ENCODE measurements at places on chromosomes 11 and 22.

- DNase-seq: peak; percentile 21
These were observed 30.3 kb upstream of the ASPHD2 start for GRCh38 chr22:26398741-26399153.

DNA sequence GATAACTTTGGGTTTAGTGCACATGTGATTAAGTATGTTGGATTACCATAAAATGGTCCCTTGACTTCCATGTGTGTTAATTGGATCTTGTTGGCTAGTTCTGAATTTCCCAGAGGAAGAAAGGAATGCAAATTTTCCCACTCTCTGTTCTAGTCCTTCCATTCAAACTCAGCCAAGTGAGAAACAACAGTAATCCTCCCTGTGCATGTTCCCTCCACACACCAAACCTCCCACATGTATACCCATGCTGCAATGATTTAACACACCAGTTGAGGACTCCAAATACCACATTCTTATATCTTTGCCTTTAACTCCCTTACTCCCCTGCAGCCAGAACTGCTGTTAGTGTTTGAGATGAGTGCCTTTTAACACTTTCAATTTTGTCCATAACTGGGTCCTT lies 1158.9 kb downstream of the DLG2 start:
- DNase-seq: no peak

DNA sequence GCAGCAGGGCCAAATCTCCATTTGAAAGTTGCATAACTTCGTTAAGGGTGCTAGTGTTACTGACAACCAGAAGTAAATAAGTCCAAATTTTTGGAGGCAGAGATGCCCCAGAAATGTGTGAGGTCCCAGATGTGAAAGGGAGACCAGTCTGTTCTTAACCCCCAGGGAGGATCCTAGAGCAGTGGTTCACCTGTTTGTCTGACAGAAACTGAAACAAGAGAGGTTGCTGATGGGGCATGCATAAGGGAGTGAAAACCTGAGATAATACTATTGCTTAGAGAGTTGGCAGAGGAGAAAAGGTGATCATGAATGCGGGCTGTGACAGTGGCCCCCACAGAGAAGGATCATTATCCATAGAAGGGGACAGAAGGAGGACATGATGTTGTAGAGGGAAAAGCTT lies 3.8 kb downstream of the CBLIF start:
- no peak for DNase-seq

- no peak for DNase-seq
These were observed 14.6 kb upstream of the CELSR1 start for GRCh38 chr22:46551996-46552395.

DNA sequence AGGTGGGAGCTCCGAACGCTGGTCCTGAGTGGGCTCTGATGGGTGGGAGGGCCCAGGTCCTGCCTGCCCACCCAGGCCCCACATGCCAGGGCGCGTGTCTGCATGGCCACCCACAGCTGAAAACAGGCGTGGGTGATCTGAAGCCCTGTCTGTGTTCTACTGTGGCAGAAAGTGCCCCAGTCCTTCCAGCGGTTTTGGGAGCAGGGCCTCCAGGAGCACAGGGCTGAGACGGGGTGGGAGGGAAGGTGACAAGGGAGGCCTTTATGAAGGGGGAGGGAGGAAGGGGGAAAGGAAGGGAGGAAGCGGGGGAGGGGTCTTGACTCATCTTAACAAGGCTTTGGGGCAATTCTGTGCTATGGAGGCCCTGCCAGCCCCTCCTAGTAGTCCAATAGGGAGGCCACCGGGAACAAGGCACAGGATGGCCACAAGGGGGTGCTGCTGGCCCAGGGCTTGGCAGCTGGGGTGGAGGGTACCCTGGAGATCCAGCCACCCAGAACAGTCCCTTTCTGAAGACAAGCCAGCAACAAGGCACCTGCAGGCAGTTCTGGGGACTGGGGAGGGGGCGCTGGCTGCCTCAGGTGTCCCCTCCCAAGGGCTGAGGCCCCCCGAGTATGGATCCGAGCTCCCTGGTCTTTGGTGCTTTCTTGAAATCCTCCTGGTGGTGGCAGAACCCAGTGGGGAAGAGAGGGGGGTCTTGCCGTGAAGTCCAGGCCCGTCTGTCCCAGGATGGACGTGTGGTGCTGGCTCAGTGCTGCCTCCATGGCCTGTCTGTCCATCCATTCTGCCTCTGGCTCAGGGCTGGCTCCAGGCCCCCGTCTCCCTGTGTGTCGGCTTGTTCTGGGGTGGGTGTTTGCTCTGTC lies 6.3 kb upstream of the FADS3 start:
- peak; percentile 60 for DNase-seq

DNA sequence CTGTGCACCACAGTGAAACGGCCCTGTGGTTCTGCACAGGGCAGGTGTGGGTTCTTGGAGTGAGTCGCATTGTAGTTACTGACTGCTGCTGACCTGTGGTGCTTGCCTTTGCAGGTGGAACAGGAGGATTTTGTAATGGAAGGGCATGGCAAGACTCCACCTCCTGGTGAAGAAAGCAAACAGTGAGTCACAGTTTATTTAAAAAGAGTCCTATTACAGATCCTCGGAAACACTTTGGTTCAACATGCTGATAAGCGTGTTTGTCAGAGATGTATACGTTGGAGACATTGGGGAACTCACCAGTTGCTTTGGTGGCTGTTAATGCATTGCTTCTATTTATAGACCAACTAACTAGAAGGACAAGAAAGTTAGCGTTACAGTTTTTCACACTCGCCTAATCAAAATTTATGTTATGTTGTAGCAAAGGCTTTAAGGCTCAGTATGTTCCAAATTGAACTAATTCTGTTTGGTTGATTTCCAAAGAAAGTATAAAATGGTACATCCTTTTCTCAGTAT lies 21.7 kb upstream of the TNRC6B start:
- DNase-seq: no peak

GRCh38 chr22:41338614-41339212 lies 37.4 kb downstream of the ZC3H7B start:
- DNase-seq: no peak

- no peak for DNase-seq
These were observed 1564.8 kb upstream of the TENM4 start for GRCh38 chr11:81005595-81005994.

GRCh38 chr11:86592659-86593451 lies 79.6 kb downstream of the ME3 start:
- DNase-seq: peak; percentile 77

DNA sequence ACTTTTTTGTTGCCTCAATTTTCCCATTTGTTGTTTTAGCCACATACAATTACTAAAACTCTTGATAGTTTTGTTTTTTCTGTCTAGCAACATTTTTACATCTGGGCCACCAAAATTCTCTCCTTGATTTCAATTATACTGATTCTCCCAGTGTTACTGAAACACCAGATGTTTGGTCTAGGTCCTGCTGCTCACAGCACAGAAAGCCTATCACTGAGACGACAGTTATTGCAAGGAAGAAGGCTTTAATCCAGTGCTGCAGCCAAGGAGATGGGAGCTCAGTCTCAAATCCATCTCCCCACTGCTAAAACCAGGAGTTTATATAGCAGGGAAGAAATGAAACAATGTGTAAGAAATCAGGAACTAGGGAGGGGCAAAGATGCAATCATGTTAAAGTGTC lies 837.7 kb upstream of the CNTN5 start:
- DNase-seq: no peak

DNA sequence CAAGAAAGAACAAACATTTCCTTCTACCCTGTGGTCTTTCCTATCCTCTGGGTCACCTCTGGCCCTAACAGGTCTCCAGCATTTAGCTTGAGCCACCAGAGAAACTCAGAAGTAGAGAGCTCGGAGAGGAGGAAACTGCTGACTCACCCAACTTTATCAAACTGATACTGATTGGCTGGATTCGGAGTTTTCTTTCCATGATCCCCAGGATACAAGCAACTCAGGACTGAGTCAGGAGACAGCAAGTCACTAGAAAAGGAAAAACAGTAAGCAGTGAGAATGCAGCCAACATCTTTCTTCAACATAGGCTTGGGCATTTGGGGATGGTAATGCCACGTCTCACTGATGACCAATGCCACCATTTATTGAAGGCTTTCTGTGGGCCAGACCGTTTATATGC lies 32.7 kb downstream of the THOC5 start:
- no peak for DNase-seq

DNA sequence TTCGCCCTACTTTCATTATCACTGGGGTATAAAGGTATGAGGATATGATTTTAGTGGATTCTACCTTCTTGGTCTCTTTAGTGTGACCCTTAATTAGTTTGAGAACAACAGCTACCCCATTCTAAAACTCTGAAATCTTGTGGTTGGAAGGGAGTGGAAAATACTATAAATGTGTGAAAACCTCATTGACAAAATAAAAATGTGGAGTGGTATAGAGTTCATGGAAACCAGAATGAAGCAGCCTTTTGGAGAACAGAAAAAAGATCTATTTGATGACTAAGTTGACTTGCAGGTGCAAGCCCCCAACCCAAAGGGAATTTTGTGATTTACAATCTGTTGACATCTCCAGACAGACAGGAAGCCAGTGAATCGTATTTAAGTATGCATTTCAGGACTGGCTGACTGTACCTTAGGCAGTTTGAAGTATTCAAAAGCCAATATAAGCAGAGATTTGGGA lies 75.8 kb downstream of the GAS2 start:
- DNase-seq: no peak

DNA sequence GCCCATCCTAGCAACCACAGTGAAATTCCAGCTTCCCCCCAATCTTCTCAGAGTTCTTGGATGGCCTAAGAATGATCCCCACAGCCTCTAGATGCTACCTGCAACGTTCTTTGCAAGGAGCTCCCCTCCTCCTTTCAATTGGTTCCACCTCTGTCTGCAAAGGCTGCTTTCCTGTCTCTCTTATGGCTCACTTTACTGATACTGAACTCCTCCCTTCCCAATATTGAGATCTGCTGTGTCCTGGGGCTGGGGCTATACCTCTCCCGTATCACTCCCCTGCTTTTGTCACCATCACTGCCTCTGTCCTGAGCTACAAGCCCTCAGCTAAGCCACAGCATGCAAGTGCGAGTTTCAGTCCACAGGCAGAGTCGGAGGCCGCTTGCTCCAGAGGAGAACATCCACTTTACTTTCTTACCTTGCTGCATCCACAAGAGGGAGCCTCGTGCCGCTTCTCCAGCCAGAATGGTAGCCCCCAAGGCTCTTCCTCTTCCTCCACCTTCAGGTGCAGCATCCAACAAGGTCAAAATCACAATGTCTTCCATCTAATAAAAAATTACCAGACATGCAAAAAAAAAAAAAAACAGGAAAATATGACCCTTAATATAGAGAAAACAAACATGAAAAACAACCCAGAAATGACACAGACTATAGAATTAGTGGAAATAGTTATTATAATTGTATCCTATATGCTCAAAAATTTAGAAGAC lies 48.6 kb upstream of the TMEM45B start:
- DNase-seq: no peak

GRCh38 chr11:35030716-35031213 lies 108.2 kb upstream of the CD44 start:
- no peak for DNase-seq

GRCh38 chr22:20953668-20954500 lies 13.2 kb upstream of the AIFM3 start:
- DNase-seq: no peak

DNA sequence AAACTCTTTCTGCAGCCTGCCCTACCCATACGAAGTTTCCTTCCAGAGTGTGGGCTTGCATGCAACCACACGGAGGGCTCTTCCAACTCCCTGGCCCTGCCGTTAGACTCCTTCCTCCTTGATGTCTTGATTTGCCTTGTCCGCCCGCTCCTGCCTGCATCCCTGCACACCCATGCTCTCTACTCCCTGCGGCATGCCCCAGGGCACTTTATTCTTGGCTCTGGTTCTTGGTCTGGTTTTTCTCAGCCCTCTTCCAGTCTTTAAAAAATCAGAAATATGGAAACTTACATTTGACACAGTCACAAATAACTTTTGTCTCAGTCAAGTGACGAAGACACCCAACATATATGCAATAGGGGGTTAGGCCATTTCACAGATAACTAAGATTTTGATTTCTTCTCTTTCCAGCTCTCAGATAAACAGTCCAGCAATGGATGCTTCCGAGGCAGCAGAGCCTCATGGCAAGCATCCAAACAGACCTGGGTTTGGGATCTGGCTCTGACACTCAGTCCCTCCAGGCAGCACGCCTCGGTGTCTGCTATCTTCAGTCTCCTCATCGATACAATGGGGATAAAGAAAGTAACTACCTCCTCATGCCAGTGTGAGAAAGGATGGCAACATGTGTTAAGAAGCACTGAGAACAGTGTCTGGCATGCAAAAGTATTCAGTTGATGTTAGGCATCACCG lies 15.7 kb upstream of the OPCML start:
- no peak for DNase-seq

DNA sequence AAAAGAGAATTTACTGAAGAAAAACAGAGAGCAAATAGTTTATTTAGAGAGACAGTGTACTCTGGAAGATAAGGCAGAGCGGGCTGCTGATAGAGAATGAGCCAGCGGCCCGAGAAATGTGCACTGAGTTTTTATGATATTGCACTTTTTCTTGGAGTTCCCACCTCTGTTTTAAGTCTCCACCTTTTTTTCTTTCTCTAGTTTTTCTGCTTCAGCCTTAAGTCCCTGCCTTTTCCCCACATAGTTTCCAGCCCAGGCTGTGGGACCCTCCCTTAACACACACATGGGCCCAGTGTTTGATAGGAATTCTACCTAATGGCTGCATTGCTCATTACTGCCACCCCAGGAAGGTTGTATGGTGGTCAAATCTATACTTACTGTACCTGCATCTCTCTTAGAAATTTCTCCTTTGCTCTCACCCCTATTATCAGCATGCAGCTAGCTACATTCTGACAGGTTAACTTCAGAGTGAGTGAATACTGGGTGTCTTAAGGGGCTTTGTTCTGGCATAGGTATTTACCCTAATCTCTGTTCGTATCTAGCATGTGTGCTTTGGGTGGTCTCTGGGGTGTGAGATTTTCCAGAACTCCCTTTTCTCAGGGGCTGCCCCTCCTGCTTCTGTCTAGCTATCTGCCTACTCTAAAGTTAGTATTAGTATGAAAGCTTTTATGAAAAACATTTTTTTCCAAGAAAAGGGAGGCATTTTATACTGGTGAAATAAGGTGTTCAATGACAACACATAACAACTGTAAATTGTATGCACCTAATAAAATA lies 127.3 kb upstream of the TOP3B start:
- no peak for DNase-seq

GRCh38 chr11:1129611-1130160 lies 28.1 kb upstream of the MUC5AC start:
- no peak for DNase-seq

DNA sequence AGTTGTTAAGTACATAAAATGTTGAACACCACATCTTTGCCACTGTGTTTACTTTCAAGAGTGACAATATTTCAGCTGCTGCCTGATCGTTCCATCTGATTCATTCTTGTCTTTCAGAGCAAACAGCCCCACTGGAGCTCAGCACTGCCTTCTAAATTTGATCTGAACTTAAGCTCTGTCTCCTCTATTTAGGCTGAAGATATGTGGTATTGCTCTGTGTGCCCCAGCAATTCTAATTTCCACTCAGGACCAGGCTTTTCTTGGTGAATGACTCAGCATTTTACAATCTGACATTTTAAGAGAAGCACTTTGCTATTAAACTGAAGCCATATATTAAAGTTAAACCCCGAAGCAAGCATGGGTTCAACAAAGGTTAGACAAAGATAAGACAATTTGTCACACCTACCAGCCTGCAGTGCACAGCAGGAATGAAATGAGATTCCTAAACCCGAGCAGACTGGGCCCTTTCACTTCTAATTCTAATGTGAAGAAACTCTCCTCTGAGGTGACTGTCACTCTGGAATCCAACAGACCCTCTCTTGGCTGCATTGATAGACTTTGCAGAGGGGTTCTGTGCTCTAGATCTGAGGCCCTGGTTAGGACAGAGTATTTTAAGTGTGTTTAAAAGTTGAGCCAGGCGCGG lies 41.7 kb upstream of the PLET1 start:
- no peak for DNase-seq

- DNase-seq: peak; percentile 11
These were observed 41.0 kb upstream of the PRDM11 start for GRCh38 chr11:45105233-45105983.

Data from stimulated activated CD4-positive, alpha-beta T cell treated with anti-CD3 and anti-CD28 coated beads, TNF-alpha, amount 100 ng/mL, for 24 hours (primary cell).